ENCODE measurements at places on chromosomes 6 and 20. TPM values are rescaled to one million over a fixed set of nuclear protein-coding genes. Genes with fewer than 3 reads are reported as not detected.

PGC gene
- not detected for total RNA-seq

FOXC1 gene
- total RNA-seq: 2.3 TPM

ZNF391 gene
- total RNA-seq: 0.49 TPM

COL19A1 gene
- not detected for total RNA-seq
